ENCODE measurements at places on chromosomes 6 and 20.

- no peak for DNase-seq
Measured at GRCh38 chr6:24911796-24912382, 23.9 kb downstream of the RIPOR2 start.

DNA sequence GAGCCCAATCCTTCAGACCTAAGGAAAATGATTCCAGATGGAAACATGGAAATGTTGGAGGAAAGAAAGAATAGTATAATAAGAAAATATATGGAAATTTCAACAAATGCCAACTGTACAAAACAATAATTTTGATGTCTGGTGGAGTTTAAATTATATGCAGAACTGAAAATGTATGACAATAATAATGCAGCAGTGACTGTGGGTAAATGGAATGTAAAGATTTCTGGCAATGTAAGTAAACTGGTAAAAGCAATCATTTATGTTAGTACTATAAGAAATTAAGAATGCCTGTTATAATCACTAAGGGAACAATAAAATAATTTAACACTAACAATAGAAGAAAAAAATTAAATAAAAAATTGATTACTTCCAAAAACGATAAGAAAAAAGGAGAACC lies 89.0 kb downstream of the EDN1 start:
- DNase-seq: no peak

GRCh38 chr6:81722506-81723223 lies 29.8 kb downstream of the TENT5A start:
- no peak for DNase-seq

DNA sequence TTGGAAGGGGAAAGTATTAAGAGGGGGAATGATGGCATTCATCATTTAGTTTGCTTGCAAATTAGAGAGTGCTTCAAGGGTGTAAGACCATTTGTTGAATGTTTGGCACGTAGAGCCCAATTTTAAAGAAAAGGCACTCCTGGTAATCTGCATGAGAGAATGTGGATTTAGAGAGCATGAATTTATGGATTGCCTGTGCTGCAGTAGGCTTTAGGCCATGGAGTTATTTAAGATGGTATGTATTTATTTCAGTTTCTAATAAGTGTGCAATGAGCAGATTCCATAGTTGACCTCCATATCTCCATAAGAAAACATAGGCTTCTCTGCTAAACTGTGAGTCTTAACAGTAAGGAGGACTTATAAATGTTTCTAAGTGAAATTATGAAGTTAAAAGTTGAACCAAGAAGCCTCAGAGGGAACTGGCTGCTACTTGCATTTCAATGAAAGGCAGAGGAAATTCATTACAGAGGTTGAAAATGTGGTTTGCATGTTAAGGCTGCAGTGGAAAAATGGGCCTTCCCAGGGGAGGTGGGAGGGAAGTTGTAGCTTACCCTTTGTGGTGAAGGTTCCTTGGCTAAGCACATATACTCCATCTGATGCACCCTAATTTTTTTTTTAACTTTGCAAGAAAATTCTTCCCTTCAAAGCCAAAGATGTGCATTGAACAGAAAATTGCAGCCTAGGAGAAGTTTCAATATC lies 134.2 kb downstream of the CARMIL1 start:
- DNase-seq: no peak

DNA sequence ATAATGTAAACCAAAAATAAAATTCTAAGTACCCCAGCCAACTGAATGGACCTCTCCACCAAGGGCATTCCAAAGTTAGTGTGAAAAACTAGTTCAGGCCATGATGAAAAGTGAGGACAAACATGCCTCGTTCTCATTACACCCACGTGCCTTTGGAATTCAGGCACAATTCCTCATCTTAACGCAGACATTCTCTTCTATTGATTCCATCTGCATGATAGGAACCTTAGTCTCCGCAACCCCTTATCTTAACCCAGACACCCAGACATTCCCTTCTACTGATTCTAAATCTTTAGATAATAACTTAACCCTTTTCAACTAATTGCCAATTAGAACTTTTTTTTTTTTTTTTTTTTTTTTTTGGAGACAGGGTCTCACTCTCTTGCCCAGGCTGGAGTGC lies 7.6 kb upstream of the SERPINB6 start:
- DNase-seq: no peak

DNA sequence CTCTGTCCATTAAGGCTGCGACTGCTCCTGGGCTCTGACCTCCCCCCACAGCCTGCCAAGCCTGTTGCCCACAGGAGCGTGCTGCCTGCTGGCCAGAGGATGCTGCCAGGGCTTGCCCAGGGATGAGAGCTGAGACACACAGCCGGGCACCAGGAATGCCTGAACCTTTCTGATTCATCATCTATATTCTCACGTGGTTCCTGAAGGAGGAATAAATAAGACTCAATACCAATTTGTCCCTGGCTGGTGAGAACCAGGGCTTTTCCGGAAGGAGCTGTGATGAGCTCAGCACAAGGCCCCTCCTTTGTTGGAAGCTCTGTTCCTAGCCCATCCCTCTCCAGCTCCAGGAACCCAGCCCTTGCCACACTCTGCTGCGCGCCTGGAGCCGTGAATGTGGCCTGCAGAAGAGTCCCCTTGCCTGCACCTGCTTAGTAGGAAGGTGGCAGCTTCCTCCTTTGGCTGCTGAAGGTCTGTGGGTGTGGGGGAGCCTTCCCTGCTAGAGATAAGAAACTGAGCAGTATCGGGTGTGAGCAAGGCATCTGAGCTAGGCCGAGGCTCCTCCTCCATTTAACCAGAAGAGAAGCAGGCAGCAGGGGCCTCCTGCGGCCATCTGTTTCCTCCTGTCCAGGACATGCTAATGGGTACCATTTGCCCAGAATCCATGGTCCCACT lies 37.9 kb downstream of the SYNDIG1 start:
- DNase-seq: no peak

DNA sequence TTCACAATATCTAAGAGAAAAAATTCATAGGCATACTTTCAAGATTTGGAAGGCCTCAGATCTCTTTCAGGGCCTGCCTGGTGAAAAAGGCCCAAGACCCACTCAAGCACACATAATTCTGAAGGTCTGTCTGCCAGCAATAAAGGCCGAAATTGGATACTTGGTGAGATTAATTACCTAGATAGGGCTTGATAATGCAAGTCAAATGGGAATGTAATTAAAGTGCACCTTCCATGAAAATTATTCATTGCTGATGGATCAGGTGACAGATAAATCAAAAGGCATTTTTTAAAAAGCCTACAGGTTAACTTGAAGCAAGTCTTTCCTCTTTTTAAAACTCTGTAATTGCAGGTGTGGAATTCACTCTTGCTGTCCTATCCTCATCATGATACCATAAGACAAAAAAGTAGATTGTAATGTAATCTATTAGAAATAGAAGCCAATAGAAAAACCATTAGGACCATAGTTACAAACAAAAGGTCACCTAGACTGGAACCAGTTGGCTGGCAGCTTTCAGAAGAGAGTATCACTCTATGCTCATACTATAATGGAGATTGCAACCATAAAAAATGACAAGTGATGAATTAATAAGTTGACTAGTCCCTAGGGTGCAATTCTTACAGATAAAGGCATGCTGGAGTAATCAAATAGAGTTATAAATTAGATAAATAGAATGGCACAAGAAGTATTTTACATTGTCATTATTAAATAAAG lies 77.3 kb downstream of the EPHA7 start:
- DNase-seq: no peak

- DNase-seq: no peak
Measured at GRCh38 chr20:25254986-25255680, 7.2 kb downstream of the PYGB start.

DNA sequence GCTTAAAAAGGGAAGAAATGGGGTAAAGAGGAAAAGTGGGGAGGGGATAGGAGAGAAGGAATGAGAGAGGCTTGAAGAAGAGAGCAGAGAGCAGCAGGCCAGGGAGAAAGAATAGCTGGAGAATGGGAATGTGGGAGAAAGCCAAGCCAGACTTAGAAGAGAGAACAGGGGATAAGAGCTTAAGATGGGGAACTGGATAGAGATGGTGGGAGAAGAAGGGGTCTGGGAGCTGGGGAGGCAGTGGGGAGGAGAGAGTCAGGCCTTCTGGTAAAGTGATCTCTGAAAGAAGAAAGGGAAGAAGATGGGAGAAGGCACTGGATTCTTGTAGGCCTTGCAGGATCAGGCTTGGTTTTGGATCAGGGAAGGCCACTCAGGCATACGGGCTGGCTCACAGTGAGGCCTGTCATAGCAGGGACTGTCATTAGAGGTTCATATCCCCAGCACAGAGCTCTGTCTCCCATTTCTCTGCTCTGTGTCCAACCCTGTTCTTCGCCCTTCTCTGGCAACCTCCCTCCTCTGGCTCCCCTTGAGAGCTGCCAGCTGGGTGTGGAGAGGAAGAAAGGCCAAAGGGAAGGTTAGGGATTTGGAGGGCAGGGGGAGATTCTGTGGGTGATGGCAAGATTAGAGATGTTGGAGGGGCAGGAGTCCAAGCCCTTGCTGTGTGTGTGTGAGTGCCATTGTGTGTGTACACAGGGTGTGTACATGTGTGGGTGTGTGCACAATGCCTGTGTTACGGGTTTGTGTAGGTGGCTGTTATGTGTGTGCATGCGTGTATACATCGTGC lies 9.3 kb downstream of the SYNGAP1 start:
- DNase-seq: no peak

- no peak for DNase-seq
Measured at GRCh38 chr6:1903780-1904465, 294.2 kb downstream of the FOXC1 start.

DNA sequence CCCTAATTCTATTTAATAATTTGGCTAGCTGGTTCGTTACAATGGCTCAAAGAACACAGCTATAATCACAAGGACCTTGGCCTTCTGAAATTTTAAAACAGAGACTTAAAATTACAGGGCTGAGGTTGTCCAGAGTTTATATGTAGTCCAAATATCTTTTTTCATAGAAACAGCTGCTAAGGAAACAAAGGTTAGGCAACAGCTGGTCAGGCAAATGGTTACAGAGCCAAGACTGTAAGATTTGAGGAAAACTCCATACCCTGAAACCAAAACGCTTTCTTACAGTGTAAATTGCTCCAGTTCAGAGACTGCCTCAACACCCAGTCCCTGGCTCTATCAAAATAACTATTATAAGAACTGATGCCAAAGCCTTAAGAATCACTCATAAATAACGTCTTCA lies 9.7 kb upstream of the ARHGAP18 start:
- no peak for DNase-seq

DNA sequence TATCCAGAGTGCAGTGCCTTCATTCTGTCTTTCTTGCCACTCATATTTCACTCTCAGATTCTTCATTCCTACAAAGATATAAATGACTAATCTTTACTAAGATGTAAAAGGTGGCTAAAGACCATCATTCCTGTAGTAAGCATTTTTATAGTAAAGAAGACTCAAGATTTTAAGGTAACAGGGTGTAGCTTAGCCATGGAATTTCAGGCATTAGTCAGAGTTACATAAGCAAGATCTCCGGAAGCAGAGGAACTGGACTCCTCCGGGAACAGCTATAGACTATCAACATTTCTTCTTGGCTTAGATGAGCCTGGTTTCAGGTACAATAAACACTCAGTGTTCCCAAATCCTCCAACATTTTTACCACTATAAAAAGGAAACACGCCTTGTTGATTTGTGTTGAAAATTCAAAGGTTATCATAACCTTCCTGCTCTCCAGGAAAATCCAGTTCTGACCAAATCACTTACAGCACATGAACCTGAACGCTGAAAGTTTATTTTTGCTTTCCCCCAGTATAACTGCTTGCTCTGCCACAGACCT lies 23.7 kb downstream of the SERPINB1 start:
- no peak for DNase-seq

DNA sequence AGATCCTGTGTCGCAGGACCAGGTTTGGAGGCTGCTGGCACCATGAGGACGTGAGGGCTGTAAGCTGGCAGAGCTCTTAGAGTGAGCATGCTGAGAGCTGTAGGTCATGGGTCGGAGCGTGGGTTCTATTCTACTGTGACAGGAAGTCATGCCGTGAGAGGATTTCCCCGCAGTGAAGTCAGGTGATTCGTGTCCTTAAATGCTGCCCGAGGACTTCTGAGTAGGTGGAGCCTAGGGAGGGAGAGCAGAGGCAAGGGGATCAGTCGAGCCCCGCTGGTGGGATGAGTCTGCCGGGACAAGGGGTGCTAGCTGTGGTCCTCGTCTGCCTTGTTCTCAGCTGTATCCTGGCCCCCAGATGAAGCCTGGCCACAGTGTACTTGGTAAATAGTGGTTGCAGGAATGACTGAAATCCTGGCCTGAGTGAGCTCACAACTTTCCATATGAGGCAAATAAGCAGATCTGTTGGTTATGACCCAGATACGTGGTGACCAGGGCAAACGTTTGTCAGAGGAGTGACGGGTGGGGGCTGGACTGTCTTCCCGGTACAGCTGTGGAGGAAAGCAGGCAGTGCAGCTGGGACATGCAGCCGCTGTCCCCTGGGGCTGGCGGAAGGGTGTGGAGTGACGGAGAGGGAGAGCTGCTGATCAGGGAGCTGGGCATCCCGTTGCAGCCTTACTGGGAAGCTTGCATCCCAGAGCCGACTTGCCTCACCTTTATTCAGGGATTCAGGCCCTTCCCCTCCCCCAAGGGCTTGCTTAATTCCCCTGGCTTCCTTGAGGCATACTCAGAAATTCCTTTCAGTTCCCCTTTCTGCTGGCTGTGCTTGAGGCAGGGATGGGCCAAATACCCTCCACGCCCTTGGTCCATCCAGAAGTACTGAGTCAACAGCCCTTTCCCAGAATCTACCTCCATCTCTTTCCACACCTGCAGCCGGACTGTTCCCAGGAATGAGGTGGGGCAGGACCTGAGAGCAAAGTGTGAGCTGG lies 250.9 kb upstream of the RREB1 start:
- no peak for DNase-seq

- no peak for DNase-seq
Measured at GRCh38 chr6:122806291-122806690, 17.2 kb downstream of the SMPDL3A start.

DNA sequence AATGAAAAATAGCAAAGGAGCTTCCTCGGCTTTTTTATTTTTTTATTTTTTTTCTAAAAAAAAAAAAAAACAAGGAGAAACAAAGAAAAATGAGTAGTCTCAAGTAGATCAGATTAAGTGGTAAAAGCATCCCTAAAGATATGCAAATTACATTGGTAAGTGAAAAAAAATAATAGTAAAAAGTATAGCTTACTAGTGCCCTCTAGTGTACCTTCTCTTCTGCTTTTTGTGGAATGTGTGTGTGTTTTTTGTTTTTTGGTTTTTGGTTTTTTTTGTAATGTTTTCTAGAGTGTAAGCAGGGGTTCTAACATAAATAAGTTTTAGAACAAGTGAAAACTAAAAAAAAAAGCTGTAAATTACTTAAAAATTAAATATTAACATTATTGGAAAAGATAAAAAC lies 1062.0 kb downstream of the HACE1 start:
- DNase-seq: no peak

- DNase-seq: no peak
Measured at GRCh38 chr20:8633366-8633765, 435.5 kb upstream of the PLCB4 start.
